ENCODE measurements at places on chromosomes 4 and X.

DNA sequence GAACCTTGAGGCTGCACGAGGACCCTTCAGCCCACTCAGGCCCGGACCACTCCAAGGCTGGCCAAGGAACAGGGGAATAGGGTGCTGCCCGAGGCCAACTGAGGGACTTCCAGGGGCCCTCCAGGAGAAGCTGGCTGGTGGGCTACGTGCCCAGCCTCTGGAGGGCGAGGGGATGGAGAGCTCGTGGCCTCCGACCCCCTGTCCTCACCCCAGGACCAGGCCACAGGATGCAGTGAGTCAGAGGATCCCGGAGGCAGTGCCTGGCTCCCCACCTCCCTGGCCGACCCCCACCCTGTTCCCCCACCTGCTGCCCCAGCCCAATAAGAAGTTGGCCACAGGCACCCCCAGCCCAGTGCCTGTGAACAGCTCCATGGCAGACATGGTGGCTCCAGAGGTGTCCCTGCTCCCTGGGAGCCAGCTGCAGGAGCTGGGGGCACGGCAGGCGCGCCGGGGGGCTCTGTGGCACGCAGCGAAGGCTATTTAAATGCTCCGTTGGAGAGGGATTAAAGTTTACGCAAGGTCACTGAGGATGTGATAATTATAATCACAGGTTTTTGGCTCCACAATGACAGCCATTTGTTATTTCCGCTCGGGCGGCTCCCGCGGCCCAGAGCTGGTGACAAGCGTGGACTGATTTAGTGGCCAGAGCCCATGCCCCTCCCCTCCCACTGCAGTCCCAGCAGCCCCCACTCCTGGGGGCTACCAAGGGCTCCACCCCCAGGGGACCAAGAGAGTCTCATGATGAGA lies 95.7 kb upstream of the NKX1-1 start:
- no peak for DNase-seq

GRCh38 chrX:13309631-13310030 lies 10.2 kb downstream of the ATXN3L start:
- DNase-seq = no peak

DNA sequence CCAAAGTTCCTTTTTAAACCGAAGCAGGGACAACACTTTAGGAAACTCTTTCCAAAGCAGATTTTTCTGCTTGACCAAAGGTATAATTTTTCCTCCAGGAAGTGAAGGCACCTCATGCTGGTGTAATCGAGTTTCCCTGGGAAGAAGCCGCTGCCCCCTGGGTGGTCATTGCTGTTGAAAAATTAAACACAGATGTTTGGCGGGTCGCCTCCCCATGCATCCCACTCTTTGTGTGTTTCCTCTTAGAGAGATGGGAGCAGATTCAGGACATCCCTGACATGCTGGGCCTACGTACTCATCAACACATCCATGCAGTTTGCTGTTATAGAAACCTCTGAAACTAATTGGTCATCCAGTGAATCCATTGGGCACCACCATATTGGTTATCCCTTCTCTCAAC lies 179.2 kb upstream of the HCCS start:
- no peak for DNase-seq

DNA sequence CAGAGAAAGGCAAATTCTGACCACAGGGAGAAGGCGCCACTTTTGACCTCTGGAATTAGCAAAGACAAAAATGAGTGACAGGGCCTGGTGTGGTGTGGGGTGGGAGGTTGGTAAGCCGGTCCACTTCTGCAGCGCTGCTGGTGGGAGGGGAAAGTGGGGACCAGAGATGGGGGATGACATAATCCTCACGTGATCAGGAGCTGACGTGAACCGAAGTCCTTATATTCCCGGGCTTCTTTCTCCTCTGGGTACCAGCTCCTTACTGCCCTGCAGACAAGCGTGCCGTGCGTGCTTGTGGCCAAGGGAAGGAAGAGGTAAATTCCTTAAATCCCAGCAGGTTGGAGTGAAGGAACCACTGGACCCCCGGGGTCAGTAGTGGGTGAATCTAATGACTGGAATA lies at the start of gene TCEAL7:
Gene TCEAL7, plus strand, starts transcription at position 249 of the 400 bp plus-strand sequence. CDS start 1,165 bp downstream, outside the sequence.
- no peak for DNase-seq

DNA sequence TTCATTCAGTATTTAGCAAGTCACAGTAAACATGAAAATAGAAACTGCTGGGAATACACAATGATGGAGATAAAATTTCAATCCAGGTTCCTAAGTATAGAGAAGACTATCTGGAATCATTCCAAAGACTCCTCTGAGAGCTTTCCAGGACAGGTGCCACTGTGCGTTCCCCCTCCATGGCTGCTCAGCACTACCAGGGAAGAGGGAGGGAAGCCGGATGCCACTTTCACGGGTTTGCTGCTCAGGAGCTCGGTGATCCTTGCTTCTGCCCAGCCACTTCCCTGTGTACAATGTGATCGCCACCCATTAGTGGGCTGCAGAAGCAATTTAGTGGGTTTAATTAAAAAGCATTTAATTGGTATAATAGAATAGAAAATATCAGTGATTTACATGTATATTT lies 94.5 kb downstream of the FNIP2 start:
- no peak for DNase-seq

- DNase-seq = peak; percentile 68
These were observed at the start of gene PRSS48 for GRCh38 chr4:151276787-151277562. PRSS48 (plus strand) TSS chr4:151277161; CDS start chr4:151277173, 12 bp downstream.

Data from epithelial cell of esophagus (primary cell).